Mesothelial cell of epicardium (in vitro differentiated cells): ENCODE measurements at places on chromosomes 1 and 21.

GRCh38 chr1:7767176-7767575 lies 3.9 kb upstream of the VAMP3 start:
- DNase-seq: no peak

DNA sequence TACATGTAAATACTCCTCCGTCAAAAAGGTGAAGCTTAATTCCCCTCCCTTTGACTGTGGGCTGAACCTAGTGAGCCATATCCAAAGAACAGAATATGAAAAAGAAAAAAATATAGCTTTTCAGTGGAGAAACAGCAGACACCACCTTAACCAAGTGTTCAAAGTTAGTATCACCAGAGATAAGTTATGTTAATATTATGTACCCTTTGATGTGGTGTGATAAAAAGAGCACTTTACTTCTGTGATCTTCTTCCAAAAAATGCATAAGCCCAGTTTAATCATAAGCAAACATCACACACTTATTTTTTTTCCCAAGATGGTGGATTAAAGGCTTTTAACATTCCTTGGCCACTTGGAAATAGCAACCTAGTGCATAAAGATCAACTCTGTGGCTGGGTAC lies 79.4 kb downstream of the SEC16B start:
- no peak for DNase-seq

DNA sequence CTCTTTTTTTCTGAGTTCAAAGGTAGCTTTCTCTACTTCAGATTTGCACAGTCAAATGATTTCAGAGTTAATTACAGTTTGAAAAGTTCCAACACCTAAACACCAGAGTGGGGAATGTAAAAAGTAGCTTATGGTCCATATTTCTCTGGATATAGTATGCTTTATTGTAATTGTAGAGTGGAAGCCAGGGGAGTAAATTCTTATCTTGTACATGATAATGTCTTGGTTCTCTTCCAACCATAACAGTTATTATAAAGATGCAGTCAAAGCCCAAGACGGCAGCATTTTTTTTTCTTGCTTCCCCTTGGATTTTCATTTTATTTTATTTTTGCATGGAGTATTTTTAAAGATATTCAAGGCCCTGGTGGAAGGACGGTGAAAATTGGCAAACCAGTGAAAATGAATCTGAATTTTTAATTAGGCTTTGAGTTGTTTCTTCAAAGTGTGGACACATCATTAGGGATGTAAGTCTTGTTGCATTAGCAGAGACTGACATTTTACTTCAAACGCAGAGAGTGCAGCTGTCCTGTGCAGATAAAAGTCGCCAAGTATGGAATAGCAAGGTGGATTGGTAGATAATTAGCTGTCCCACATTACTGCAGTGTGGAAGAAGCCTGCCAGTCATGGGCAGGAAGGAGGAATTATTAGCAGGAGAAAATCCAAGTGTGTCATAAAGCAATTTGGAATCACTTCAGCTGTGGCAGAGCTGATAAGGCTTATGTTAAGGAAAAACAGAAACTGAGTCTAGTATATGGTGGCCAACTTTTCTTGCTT lies 11.3 kb downstream of the CACHD1 start:
- DNase-seq: no peak

DNA sequence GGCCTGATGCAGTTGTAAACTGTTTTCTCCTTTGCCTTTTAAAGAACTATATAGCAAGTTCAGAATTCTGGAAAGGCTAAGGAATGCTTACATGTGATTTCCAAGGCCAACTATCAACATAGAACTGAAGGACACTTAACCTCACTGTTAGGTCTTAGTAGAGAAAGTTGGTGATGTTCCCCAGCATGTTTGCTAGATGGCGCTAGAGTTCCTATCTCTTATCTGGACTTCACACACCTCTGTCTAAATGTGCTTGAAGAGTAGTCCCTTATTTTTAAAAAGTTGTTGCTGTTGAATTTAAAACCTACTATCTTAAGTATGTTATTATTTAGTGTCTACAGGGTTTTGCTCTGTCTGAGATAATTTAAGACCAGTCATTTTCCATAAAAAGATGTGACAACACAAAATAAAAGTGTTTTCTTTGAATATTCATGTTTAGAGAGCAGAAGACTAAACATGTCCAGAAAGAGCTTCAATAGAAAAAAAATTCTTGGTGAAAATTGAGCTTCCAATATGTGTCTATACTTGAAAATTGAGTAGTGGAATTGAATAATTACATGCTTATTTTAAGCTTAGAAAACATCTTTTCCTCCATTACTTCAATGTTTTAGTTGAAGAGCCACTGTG lies 237.3 kb downstream of the S1PR1 start:
- no peak for DNase-seq

- DNase-seq: no peak
Measured at GRCh38 chr1:12745126-12745991, 641 bp upstream of the CFAP107 start.

DNA sequence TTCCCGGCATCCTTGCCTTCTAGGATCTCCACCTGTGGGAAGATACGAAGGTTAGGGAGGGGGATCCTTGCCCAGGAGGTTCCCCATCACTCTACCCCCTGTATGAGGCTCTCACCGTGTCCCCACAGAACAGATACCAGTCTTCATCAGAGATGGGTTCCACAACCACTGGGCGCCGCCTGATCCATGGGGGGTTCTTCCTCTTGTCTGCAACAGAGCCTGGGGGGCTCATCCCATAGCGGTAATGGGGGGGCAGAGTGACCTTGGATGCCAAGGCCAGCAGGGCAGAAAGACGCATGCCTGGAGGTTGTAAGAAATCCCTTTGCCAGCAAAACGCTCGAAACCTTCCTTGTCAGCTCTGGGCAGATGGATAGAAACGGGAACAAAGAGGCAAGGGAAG lies 2.5 kb downstream of the MRPL24 start:
- no peak for DNase-seq

DNA sequence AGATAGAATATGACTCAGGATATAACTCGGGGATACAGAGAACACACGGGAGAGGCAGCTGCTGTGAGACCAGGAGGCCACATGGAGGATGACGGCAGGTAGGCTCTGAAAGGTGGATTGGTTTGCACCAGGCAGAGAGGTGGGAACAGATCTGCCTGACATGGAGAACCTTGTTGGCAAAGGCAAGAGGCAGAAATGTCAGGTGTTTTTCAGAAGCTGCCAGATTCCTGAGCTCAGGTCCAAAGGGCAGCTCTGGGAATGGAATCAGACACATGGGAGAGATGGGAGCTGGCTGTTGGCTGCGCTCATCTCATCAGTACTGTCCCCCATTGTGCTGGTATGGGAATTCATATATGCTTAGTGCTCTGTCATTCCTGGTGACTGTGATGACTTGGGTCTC lies 19.2 kb downstream of the SYT6 start:
- no peak for DNase-seq

DNA sequence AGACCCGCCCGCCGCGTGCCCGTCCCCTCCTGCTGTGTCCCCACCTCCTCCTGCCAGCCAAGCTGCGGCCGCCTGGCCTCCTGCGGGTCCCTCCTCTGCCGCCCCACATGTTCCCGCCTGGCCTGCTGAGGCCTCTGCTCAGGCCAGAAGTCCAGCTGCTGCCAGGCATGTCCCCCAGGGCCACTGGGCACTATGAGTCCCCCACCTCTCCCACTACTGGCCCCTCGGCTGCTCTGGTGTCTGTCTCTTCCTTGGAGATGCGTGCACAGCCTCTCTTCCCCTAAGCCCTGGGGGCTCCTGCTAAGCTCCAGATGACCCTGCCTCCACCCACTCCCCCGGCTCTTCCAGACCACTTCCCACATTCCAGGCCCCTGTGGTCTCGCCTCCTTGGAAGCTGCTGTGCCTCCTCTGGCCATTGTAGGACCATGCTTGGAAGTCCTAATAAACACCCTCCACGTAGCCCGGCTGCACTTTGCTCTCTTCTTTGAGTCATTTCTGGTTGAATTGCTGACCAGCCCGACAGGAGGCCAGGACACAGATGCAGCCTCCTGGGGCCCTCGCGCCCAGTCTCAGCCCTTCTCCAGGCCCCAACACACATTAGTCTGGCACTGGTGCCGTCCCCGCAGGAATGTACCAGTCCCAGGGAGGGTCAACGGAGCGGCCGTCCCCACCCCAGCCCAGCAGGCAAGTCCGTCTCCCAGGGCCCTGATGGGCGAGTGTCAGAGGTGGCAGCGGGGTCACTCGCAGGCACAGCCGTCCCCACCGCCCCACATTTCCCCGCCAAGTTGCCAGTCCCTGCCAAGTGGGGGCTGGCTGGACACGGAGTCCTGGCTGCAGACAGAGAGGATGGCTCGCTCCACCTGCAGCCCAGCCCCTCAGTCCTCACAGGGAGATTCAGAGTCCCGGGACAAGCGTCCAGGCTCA lies 1.1 kb downstream of the KRTAP10-12 start:
- DNase-seq: no peak

DNA sequence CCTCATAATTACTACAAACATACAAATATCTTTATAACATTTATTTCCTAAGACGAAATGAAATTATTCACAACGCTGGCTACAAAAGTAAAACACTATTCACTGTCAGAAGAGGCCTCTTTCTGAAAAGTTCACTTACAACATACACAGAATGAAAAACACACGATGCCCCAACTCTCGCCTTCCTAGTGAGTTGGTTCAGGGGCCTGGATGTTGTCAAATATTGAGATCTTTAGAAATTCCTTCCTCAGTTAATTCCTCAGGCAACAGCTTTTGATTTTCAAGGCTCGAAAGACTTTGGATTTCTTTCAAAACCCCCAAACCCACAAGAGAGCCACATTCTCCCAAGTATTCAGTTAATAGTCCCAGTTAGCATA lies 14.2 kb upstream of the KCNE1 start:
- no peak for DNase-seq

DNA sequence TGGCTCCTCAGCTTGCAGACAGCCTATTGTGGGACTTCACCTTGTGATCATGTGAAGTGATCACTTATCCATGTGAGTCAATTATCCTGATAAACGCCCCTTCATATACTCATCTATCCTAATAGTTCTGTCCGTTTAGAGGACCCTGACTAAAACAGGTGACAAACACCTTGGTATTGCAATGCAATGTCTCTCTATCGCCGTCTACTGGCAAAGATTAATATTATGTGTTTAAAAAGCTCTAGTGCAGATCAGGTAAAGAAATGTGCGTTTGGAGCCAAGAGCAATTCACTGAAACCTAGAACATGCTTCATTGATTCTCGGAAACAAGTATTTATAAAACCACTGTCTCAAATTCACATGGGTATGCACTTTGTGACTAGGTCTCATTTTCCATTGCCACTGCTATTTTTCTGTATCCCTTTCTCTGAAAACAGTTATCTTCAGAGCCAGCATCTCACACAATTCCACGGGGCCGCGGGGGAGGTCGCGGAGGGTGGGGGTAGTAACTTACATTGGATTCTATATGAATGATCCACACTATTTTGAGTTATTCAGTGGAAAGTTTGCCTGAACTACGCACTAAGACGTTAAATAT lies 554.6 kb upstream of the NCAM2 start:
- DNase-seq: no peak

- no peak for DNase-seq
Measured at GRCh38 chr21:43300496-43301408, 126.2 kb downstream of the SIK1 start.

- DNase-seq: no peak
Measured at GRCh38 chr1:39668894-39669293, 3.0 kb downstream of the NT5C1A start.

- no peak for DNase-seq
Measured at GRCh38 chr1:154403261-154403943, 1.7 kb upstream of the IL6R start.

DNA sequence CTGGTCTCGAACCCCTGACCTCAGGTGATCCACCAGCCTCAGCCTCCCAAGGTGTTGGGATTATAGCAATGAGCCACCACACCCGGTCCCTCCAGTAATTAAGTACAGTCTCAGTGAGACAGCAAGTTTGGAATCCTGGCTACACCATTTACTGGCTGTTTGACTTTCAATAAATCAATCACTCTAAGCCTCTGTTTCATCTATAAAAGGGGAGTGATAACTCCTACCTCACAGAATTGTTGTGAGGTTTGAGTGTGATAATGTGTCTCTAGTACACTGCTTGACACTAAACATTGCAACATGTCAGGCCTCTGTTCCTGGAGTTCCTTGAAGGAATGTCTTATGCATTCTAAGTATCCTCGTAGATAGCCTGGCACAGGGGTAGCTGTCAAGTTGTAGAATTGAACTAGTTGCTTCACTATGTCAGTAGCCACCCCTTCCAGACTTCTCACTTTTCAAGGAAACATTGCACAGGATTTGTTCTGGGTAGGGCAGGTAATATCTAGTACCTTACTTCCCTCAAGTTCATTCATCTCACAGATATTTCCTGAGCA lies 12.4 kb downstream of the ENTREP3 start:
- no peak for DNase-seq

DNA sequence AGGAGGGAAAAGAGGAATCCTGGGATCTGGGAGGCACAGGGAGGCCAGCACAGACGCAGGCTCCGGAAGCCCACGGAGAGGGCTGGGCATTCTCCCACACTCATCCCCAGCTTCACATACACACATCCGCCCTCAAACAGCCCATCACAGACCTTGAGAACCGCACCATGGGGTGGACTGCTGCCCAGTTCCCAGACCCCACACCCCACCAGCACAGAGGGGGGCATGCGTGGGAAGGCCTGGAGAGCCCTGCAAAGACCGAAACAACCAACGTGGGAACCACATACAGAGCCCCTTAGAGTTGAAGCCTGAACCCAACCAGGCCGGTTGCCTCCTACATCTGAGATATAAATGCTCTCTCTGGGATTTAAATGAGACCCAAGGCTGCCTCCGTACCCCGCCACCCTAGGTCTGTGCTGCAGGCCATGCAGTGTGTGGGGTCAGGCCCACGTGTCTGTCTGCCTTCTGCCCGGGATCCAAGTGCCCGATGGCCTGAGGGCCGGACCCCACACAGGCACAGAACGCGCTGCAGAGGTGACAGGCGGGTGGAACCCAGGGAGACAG lies 126.2 kb upstream of the COL6A1 start:
- no peak for DNase-seq

- DNase-seq: no peak
Measured at GRCh38 chr1:3909615-3910014, 9.5 kb upstream of the C1orf174 start.

DNA sequence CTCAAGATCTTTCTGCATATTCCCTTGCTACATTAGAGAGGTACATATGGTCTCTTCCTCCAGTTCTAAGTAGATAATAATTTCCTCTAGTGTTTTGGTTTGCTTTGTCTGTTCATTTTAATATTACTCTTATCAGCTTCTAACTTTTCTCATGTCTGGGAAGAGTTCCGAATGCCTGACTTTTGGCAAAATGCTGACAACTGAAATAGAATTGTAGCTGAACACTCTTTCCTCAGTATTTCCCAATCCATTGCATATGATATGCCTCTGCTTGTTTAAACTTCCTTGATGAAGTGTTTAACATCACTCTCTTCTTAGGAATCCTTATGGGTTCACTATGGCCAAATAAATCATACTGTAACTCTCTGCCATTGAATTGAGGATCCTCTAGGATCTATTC lies 1510.1 kb downstream of the MRPL39 start:
- DNase-seq: no peak
